ENCODE measurements at places on chromosomes 7 and 10.

- no peak for DNase-seq
Measured at GRCh38 chr7:18306696-18307095, 188.9 kb upstream of the HDAC9 start.

DNA sequence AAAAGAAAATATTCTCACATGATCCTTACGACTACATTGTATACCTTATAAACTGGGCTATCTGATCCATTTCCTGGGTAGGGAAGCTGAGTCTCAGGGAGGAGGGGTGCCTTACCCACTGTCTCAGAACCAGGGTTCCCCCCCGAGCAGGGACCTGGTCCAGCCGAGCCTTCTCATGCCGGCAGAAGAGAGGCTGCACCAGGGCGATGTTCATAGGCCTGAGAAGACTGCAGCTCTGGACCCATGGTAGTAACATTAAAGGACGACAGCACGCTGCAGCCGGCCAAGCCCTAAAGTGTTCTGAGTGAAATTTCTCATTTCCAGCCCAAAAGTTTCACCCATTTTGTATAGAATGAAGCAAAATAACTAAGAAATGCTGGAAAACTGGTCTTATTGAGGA is 163.0 kb upstream of the TNS3 start:
- DNase-seq = no peak

- no peak for DNase-seq
Measured at GRCh38 chr10:89522463-89522862, 12.9 kb downstream of the SLC16A12 start.

DNA sequence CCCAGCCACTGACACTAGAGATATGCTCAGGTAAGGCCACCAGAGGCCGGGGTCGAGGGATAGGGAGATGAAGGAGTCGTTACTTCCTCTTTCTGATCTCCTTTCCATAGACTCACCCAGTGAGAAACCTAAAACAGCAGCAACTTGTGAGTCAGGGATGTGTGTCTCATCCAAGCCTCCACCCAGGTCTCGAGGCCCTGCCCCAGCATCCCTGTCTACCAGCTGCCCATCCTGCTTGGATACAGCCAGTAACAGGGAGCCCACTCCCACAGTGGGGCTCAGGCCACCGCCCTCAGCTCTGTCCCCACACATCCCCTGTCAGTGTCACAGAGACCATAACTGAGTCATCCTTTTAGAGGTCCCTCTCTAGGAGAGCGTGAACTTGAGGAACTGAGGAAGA is 49.6 kb upstream of the CHST15 start:
- DNase-seq = no peak

DNA sequence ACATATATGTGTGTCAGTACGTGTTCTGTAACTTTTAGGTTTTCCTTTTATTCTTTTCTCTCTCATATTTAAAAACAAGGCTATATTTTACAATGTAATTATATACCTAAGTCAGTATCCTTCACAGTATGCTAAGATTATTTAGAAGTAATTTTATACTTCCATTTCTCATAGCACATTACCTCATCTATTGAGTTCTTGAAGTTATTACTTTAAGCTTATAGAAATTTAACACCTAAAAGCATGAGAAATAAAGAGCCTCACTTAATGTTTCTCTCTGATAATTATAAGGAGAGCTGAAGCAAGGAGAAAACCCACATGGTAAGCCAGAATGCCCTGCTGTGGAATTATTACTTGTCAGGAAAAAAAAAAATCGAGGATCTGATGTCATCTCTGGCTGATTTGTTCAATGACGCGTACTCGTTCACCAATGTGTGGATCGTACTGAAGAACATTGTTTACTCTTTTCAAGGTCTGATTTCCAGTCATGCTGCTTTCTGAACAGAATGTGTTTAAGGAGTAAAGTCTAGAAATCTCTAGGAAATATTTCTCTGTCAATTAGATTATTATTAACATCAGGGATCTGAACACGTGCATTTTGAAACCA is 21.9 kb downstream of the CACNB2 start:
- DNase-seq = no peak

DNA sequence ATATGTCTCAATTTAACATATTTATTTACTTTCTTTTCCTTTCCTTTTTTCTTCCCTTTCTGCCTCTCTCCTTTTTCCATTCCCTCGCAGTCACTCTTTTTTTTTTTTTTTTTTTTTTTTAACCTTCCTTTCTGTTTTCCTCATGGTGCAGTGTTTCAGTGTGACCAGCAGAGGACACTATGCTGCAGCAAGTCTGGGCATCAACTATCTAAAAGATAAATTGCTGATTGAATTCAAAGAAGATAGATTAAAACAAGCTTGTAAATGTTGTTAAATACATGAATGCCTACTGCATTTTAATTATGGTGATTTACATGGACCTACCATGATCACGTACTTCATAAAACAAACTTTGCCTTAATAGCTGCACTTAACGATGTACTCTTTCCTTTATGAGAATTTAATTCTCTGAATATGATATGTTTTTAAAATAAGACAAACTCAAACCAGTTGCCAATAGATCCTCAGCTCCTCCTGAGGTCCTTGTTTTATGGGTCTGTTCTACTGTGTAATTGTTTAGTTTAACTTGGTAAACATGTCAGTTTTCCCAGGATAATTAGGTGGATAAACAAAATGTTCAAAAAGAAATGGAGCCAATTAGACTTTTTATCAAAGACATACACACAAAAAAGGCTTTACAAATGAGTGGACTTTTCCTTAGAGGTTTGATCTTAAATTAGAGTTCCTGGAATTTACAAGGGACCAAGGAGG is 101.0 kb upstream of the AGR3 start:
- DNase-seq = no peak

GRCh38 chr7:130099331-130099730 is 29.0 kb downstream of the KLHDC10 start:
- DNase-seq = no peak

- DNase-seq = peak; percentile 34
Measured at GRCh38 chr10:11403116-11403515, 208.3 kb downstream of the USP6NL start.

DNA sequence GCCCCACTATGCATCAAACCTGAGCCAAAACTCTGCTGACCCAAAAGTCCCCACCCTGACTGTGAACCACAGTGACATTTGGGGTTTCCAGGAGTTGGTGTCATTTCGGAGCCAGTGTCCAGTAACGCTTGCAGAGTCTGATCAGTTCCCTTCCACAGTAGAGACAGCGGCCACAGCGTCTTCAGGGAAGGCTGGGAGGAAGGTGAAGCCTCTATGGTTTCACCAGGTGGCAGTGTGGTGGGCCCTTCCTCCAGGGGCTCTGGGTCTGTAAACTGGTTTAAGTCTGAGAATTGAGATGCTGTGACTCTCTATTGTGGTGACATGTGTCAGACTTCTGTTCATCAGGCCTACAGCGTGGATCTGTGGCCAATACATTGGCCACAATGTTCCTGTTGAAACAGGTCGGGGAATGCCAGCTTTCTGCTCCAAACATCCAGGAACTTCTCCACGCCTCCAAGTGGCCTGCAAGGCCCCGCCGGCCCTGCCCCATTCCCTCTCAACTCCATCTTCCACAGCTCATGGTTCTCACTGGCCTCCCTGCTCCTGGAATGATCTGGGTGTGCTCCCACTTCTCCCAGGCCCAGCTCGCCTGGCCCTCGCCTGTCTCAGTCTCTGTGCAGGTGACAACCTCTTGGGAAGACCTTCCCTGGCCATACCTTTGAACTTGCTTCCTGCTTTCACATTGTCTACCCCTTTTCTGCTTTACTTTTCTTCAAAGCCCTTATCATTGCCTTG is 124.5 kb upstream of the FAM20C start:
- no peak for DNase-seq

- no peak for DNase-seq
Measured at GRCh38 chr7:158811461-158811860, 17.8 kb downstream of the ESYT2 start.

DNA sequence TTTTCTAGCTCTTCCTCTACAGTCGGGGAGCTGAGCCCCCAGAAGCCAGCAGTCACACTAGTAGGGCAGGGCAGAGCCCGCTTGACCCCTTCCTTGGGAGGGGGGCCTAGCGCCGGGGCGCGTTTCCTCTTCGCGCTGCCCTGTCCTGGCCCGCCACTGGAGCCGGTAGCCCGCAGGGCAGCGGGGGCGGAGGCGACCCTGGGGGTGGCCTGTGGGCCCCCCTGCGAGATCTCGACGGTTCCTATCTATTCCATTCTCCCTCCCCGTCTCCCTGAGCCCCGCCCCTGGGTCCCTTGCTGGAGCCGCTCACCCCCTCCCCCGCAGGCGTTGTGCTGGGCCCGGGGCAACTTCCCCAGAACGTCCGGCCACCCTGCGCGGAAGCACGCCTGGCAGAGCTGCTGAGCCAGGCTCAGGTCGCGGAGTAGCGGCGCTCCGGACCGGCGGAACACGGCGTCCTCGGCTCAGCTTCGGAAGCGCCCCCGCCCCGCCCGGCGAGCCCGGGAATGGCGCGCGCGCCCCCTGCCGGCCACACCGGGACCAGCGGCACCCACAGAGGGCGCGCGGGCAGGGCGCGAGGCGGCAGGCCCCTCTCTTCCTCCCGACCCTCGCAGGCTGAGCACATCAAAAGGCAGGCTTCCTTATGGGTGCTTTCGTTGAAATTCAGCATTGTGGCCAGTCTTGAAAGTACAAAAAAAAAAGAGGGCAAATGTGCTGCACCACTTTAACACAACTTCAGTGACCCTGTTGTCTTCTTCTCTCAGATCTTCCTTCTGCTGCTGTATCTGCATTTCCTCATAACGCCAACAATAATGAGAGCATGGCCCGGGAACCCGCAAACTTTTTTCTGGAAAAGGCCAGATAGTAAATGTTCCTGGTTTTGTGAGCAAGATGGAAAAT is 327.6 kb downstream of the TNS3 start:
- no peak for DNase-seq

GRCh38 chr7:49866910-49867309 is 93.5 kb downstream of the VWC2 start:
- no peak for DNase-seq

DNA sequence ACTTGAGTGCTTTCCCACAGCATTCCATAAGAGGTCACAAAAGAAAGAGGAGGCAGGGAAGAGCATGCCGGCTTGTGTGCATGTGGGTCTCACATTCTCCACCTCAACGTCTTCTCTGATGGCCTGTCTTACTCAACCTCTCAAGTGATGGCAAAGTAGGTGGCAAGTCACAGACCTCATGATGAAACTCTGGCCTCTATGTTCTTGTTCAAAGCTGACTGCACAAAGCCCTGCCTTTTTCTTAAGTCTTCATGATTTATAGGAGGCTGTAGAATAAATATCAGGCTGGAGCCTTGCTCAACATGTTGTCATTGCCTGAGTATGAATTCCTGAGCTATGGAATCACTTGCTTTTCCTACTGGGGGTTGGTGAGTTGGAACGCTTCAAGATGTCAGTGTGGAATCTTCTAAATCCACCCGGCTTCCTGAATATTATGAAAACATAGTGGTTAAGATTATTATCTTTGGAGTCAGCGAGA is 213.6 kb upstream of the INHBA start:
- no peak for DNase-seq

GRCh38 chr7:41696323-41696916 is 6.5 kb downstream of the INHBA start:
- DNase-seq = no peak

GRCh38 chr7:32381024-32381601 is 109.1 kb downstream of the LSM5 start:
- DNase-seq = no peak

DNA sequence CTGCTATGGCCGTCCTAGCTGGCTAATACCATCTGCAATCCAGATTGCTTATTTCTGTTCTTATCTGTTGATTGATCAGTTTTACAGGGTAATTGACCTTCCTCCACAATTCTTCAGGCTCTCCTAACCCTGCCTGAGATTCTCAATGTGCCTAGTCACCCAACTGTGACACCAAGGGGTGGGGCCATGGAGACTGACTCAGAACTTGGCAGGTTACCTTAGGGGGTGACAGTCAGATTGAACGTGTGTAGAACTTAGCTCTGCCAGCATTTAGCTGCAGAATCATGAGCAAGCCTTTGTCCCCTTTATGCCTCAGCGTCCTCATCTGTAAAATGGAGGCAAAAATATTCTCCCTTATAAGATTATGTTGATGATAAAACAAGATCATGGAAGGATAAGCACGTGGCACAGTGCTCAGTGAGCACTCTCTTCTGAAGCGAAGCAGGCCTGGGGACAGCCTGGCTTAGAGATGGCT is 19.1 kb upstream of the LEP start:
- no peak for DNase-seq

Measured in stimulated activated CD8-positive, alpha-beta memory T cell treated with anti-CD3 and anti-CD28 coated beads, Interleukin-7, amount 100 ng/mL, for 1 hour (primary cell).